ENCODE measurements at places on chromosomes 12 and 14.
A peak's percentile ranks its signal among the peaks of the same experiment; 100 is the strongest.

DNA sequence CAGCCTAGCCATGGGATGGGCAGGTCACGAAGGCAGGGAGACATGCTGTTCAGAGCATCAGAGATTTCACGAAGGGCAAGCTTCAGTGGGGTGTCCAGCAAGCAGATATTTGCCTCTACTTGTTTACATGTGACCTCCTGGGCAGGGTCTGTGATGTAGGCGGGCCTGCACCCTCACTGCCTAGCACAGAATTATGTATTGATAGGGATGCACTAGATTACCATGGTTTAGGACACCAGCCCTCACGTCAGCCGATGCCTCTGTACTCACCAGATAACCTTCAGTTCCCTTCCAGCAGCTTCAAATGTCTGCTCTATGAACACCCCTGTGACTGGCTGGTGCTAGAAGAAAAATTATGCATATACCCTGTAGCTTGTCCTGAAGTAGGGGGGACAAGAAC is 5.1 kb upstream of the EIF5 start:
- DNase-seq, result no peak

DNA sequence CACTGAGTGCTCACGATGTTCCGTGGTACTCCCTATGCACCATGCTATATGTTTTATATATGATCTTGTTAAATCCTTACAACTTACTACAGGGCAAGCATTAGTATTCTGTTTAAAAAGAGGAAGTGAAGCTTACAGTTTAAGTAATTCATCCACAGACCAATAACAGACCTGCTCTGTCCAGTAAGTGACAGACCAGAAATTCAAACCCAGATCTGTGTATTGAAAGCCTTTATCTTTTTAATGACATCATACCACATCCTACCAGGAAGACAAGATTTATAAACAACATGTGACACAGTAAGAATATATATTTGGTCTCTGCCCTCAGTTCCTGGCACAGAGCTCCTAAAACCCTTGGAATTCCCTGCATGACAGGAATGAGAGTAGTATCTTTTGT is 206.5 kb downstream of the STXBP6 start:
- DNase-seq, result no peak

DNA sequence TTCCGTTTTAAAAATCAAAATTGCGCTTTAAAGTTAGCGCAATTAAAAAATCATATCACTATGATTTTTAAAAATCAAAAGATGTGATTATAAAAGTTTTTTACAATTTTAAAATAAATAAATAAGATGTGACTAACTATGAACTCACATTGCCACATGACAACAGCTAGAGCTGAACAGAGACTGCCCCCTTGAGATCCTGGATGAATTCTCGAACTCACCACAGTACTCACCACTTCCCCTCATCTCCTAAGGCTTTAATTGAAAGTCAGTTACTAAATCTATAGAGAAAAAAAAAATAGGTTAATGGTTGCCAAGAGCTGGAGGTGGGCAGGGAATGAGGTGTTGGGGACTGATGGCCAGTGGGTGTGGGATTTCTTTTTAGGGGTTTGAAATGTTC is 384.2 kb downstream of the ZFP36L1 start:
- no peak for DNase-seq

GRCh38 chr12:117188961-117189724 is 1.1 kb downstream of the FBXO21 start:
- no peak for DNase-seq

- no peak for DNase-seq
Observed at GRCh38 chr12:105949391-105949790, 189.4 kb downstream of the NUAK1 start.

DNA sequence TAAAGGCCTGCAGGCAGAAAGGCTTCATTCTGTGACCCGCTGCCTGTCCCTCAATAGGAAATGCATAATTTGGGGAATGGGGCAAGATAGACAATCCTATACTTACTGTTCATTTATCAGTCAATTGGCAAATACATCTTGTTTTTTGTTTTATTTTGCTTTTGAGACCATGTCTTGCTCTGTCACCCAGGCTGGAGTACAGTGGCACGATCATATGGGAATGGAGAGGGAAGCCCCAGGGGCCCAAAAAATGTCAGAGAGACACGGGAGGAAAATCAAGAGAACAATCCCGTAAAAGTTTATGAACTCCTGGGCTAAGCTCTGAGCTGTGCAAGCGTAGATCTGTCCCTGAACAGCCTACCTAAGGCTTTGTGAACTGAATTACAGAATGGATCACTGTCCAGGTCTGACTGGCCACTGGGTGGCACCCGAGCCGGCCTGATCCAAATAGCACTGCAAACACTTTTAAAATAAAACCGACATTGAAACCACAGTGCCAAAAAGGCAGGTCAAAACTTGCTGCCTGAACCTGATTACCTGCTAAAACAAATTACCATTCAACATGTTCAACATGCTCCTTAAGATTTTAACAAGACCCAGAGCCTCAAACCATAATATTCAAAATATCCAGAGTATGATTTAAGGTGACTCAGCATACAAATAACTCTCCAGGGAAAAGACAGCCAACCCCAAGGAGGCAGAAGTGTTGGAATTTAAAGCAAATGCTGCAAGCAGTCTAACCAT is 11.8 kb downstream of the COPS7A start:
- peak; percentile 63 for DNase-seq

GRCh38 chr12:27516625-27517024 is 7.4 kb upstream of the PPFIBP1 start:
- DNase-seq, result no peak

DNA sequence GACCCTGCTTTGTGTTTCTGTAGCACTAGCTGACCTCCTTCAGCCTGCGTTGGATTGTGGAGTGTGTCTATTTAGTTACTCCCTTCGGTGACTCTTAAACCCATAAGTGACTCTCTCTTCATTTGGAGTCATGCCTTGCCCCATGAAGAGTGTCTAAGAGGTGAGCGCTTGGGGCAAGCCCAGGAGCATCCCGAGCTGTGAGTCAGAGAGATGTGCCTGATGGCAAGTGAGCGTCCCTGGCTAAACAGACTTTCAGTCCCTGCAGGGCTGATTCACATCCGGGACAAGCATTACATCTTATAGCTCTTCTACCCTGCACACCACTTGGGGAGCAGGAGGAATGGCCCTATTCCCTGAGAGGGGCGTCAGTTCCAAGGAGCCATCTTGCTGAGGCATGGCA is 24.3 kb upstream of the ATF1 start:
- no peak for DNase-seq

DNA sequence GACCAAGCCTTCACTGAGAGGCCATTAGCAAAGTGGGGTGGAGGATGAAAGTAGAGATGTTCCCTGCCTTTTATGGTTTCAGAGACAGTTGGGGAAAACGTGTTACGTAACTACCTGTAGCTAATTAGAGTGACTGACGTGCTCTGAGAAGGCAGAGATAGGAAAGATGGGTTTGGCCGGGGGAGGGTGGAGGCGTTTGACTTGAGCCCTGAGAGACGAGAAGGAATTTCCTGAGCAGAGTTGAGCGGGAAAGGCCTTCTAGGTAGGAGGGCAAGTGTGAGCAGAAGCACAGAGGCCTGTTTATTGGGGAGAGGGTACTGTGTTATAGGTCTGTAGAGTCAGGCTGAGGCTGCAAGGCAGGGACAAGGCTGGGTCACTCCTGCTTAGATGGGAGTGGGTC is 8.6 kb downstream of the TUNAR start:
- no peak for DNase-seq

DNA sequence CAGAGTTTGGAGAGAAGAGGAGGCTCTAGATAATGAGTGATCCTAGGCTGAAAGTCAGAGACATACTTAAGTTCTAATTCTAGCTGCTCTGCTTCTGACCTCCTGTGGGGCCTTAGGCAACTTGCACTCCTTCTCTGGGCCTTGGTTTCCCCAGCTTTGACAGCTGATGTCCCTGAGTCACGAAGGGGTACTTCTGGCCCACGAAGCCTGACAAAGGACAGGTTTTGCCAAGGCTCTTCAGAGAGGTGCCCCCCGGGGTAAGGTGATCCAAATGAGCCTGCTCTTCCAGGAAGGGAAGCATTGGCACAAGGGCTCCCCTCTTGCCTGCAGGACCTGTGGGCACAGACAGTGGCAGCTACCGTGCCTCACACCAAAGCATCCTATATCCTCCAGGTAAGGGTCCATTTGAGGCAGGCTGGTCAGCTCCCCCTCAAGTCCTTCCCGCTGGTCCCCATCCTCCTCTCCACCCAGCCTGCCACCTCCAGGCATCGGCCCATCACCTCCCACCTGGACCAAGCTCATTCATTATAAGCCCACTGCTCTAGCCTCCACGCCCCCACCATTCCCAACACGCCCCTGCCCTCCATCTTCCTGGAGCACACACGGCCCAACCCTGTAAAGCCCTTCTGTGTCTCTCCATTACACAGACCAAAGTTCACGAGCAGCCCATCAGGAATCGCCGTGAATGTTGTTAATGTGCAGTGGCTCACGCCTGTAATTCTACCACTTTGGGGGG is 1.9 kb upstream of the PPP1R13B start:
- no peak for DNase-seq

- peak; percentile 52 for DNase-seq
Observed at GRCh38 chr12:64611341-64612284, 1.3 kb downstream of the RASSF3 start.

- no peak for DNase-seq
Observed at GRCh38 chr12:97404543-97404942, 58.1 kb upstream of the RMST start.

GRCh38 chr12:538731-539539 is 79.2 kb downstream of the B4GALNT3 start:
- no peak for DNase-seq
